CD4-positive, alpha-beta T cell treated with Interleukin-4 for 1 hour (primary cell): ENCODE measurements at places on chromosomes 12 and 14.

DNA sequence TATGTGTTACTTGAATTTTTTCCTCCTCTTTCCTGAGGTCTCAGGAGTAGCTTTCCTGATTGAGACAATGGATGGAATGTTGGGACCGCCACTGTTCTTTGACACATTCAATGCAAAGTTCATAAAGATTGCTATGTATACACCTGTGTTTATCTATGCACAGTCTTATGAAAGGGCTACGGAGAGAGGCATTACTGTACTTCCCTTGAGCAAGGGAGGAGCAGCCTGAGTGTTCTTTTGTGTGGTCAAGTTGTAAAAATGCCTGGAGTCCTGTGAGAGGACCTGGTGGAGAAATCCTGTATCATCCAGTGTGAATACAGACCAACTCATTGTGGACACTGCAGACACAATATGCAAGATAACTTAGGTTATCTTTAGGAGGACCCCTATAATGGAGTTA is 1.2 kb downstream of the SRGAP1 start:
- DNase-seq: no peak

GRCh38 chr12:122489038-122489437 is 11.7 kb downstream of the ZCCHC8 start:
- no peak for DNase-seq

DNA sequence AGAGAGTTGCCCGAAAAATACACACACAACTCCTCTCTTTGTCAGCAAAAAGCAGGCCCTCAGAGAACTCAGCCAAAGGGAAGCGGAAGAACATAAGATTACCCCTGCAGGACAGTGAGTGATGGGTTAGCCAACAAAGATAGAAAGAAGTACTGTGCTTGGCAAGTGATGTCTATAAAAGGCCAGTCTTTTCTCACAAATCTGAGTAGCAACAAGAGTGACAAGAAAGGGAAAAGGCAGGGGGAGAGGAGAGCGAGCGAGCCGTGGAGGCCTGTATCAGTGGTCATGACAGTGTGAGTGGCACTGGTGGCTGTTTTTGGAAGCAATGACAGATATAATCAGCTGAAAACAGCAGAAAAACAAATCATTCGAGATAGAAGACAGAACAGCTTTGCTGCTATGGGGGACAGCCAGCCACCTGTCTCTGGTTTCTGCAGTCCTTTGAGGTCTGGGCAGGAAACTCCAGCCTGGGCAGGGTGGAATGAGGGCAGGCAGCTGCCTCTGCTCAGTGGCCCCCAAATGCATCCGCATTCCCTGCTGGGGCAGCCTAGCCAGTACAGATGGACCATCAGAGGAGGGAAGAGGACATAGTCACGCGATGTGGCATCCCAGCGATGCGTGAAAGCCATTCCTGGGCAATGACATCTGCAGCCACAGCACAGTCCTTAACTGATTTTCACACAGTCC is 74.7 kb downstream of the TRIM9 start:
- no peak for DNase-seq

GRCh38 chr12:118120579-118121363 is 15.2 kb upstream of the PEBP1 start:
- peak; percentile 75 for DNase-seq

DNA sequence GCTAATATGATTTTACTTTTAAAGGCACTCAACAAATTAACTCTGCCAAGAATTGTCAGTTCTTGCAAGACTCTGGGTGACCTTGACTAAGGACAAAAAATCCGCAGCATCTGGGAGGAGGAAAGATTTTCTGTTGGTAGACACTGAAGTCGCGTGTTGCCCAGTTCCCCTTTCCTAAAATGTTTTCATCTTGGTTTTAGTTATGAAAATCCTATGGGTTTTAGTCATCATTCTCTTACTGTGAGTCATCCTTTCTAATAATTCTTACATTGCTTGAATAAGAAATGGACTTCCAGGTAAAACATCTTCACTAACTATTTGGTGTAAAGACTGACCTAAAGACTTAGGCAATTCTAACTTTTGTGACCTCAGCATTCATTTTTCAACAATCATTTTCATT is 9.1 kb downstream of the GSG1 start:
- DNase-seq: peak; percentile 42

GRCh38 chr12:32205731-32206130 is 99.1 kb downstream of the BICD1 start:
- no peak for DNase-seq

DNA sequence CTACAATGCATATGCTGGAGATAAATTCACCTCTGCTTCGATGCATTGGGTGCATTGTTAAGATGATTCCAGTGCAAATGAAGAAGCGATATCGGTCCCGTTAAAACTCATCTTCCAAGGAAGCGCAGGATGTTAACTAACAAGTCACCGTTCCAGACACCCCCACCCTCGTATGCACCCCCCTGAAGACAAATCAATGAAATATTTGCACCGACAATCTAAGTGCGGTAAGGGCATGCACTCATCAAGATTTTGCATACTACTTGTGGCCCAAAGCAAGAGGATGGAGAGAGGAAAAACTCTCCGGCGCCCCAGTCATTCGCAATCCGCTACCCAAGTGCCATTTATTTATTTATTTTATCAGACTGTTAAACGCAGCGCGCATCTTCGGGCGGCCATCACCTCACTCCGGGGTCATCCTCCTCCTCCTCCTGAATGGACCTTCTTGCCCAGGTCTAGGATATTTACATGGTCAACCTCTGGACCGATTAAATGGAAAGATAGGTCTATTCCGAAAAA is 1.2 kb downstream of the NOVA1 start:
- no peak for DNase-seq

DNA sequence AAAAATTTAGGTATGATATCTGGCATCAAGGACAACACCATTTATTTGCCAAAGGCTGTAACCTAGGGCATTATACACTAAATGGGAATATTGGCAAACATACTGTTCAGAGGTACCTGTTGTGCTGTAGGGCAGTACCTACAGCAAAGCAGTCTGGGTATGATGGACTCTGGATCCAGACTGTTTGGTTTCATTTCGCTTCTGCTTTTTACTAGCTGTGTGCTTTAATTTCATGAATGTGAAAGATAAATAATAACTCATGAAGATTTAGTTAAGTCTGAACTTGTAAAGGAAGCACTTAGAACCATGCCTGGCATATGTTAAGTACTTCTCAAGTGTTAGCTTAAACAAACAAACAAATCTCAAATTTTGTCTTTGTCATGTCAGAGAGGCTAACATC is 17.7 kb upstream of the SLC38A2 start:
- DNase-seq: no peak

GRCh38 chr14:24231263-24232120 is 675 bp downstream of the NEDD8 start:
- DNase-seq: peak; percentile 38

DNA sequence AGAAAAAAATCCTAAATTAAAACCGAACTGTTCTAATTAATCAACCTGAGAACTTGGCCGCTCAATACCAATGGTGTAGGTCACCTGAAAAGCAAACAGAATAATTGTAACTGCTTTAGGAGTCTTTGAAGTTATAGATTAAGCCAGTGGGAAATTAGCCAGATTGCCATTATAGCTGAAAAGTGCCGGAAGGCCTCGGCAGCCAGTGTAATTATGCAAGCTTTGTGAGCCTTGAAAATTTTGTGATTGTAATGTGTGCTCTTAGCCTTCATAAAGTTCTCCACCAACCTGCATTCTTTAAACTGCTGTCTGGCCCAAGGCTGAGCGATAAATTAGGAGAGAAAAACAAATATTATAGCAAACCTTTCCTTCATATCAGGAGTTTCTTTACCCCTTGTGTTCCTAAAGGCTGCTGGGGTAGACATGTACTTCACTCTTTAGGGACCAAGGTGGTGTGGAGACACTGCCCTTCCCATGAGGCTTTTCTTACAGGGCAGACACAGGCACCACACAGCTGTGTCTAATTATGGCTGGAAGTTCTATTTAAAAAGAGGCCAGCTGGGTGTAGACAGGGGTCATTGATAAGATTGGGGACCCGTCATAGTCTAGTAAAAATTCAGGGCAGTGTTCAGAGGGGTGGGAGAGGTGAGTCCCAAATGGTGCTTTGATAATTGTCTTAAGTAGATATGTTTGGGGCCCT is 991.2 kb downstream of the FLRT2 start:
- no peak for DNase-seq

DNA sequence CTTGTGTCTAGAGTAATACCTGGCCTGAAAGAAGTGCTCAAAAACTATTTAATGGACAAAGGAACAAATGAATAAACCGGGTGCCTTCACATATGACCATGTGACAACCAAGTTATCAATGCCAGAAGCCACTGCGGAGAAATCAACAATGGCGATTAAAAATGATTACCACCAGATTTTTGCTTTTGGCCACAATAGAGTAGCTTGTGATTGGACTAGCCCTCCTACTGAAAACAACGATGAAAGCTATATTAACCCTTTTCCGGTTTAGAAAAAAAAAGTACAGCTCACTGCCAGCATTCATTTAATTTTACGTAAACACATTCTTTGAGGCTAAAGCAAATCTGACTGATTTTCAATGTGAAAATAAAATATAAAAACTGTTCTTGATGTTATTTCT is 41.6 kb upstream of the TTC7B start:
- DNase-seq: no peak

- DNase-seq: no peak
These were observed 38.1 kb downstream of the ESRRB start for GRCh38 chr14:76413962-76414600.

GRCh38 chr14:81710232-81710845 is 176.7 kb upstream of the SEL1L start:
- DNase-seq: no peak

DNA sequence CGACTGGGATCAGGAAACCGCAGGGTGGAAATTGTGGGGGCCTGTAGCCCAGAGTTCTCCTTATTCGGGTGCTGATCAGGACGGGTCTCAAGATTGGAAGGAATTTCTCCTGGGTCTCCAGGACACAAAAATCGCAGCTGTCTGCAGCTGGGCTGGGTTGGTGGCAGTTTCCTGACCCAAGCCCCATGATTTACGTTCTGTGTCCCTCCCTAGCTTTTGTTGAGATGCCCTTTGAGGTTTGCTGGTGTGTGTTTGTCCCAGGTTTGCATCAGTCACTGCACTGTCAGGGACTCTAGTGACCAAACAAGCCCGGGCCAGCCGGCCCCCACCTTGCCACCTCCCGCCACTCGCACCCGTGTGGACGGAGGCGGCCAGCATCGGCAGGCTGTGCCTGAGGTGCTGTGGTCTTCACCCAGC is 89.5 kb downstream of the FBXL14 start:
- DNase-seq: no peak

DNA sequence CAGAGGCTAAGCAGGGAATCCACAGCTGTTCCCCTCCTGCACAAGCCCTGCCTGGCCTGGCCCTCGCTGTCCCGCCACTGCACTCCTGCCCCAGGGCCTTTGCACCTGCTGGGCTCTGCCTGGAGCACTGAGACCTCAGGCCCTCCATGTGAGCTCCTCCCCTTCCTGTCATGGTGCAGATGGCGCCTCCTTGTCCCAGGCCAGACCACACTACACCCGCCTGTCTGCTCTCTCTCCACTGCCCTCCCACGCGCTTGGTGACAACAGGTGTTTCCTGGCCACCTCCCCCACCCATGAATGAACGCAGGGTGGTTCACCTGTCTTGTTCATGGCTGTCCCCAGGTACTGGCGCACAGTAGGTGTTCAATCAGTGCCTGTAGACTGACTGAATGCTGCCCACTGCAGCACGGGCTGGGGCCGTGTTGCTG is 82.9 kb downstream of the NCOR2 start:
- DNase-seq: no peak

- no peak for DNase-seq
These were observed 123.7 kb upstream of the GARIN6 start for GRCh38 chr12:99523853-99524252.

DNA sequence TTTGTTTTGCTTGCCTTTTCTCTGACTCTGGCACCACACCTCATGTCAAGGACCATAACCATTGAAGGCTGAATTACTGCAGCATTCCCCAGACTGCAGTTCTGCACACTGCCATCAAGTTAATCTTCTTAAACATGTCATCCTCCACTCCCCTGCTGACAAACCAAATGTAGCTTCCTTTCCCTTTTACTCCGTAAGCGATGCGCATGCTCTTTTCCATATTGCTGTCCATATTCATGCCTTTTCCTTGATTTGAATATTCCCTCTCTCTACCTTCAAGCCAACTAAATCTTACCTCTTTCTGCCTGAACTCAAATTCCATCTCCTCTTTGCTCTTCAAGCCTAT is 13.6 kb downstream of the GPX2 start:
- DNase-seq: no peak

DNA sequence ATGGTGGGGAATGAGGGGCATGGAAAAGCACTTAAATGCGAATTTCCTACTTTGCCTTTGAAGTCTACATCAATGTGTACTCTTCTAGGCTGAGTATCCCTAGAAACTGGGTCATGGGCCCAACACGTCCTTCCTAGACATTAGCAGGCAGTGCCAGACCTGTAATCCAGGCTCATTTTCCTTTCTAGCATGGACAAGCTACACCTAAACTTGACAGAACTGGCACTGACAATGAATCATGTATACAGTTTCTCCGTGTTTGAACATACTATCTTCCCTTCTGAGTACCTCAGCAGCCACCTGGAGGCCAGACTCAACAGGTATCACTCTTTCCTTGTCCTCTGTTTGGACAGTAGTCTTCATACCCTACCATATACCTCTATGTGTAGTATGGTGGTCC is 25.8 kb upstream of the PDE1B start:
- DNase-seq: no peak

GRCh38 chr14:77026930-77027537 is 1.5 kb downstream of the IRF2BPL start:
- peak; percentile 63 for DNase-seq

DNA sequence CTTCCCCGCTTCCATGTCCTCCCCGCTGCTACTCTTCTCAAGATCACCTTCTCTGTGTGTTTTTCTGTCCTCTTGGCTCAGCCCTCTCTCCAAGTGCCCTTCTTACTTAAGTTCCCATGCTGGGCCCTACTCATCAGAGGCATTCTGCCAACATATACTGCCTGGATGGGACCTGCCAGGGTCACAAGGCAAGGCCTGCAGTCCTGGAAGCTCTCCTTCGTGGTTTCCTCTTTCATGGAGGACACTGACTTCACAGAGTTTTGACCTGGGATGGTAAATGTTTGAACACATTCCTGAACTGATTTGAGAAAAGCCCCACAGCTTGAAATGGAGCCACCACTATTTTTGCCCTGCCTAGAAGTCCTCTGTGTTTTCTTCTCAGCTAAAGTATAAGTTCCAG is 140.9 kb downstream of the TMEM30B start:
- DNase-seq: no peak

DNA sequence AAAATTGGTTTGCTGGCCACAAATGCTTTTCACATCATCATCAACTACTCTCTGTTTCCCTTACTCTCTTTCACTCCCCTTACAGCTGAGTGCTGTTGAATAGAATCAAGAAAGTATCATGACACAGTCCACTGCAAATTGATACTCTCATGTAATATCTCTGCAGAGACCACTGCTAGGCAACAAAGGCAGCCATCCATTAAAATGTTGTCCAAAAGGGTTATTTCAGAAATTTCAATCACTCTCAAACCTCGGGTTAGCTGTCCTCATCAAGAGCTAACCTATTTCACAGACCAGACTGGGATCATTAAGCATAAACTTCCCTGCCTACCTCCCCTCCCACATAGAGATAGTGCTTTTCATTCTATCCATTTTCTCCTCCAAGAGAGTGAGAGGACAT is 186.7 kb downstream of the PLCZ1 start:
- no peak for DNase-seq

- DNase-seq: no peak
These were observed 89.9 kb downstream of the SLC24A4 start for GRCh38 chr14:92412912-92413311.
